HCT116 (cell line): ENCODE measurements at places on chromosomes 5 and 9.

GRCh38 chr5:119011186-119011585 lies 22.8 kb upstream of the DTWD2 start:
- DNase-seq: no peak

GRCh38 chr5:151026088-151026487 lies 5.7 kb downstream of the GPX3 start:
- no peak for DNase-seq

- DNase-seq: no peak
Measured at GRCh38 chr9:135669616-135670285, 6.6 kb downstream of the LCN9 start.

DNA sequence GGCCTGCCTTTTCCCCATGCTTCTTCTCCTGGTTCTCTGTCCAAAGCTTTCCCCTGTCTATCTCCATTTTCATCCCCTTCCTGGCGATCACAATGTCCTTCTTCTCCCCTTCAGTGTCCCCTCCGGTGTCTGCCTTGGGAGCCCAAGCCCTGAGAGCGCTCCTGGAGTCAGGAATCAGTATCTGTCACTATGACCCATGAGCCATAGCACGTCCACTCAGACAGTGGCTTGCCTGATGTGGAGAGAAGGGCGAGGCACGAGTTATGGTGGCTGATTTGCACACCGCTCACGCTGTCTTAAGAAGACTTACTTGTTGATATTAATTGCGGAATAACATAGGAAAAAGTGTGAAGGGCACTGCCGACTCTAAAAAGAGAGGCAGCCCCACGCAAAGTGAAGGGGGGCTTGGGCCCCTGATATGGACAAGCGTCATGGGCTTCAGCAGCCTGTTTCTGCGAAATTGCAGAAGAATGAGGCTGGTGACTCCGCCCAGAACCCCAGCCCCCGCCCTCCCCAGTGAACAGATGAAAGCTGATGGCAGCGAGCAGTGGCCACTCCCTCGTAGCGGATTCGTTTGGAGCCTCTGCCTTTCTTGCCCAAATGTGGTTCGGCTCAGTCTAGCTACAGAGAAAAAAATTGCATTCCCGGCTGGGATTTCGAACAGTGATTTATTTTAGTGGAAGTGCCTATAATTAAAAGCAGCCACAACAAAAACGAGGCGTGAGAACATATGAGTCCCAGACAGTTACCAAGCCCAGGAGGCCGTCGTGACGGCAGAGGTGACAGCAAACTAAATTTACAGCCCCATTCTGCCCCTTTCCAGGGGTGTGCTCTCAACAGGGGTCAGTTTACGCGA lies 149.8 kb downstream of the ICE1 start:
- no peak for DNase-seq
